ENCODE measurements at places on chromosomes 16 and 17.
A peak's percentile ranks its signal among the peaks of the same experiment; 100 is the strongest.

GRCh38 chr16:67100569-67101310, 9.0 kb upstream of the PHAF1 start:
- peak; percentile 26 for DNase-seq

- peak; percentile 59 for DNase-seq
Observed at GRCh38 chr17:75895370-75896155, 1.2 kb downstream of the TRIM65 start.

GRCh38 chr17:35489944-35490343, 41.4 kb upstream of the SLFN13 start:
- no peak for DNase-seq

DNA sequence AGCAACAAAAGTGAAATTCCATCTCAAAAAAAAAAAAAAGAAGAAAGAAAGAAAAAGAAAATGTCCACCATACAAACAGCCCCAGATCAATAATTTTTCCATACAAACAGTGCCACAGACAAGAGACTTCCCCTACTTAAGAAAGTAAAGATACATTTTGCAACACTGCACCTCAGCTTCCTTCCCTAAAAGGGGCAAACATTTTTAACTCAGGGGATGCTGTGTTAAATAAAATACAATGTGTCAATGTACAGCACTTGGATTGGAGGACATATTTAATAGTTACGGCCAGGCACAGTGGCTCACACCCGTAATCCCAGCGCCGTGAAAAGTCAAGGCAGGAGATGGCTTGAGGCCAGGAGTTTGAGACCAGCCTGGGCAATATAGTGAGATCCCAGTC, 22.3 kb downstream of the MYH11 start:
- no peak for DNase-seq

- no peak for DNase-seq
Observed at GRCh38 chr17:11909348-11909747, 87.9 kb downstream of the ZNF18 start.

GRCh38 chr17:51365090-51365489, 104.7 kb downstream of the UTP18 start:
- DNase-seq, result no peak

GRCh38 chr17:31824766-31825360, 34.2 kb downstream of the COPRS start:
- no peak for DNase-seq

GRCh38 chr17:48382989-48383388, 47.0 kb downstream of the SKAP1 start:
- no peak for DNase-seq

- DNase-seq, result no peak
Observed at GRCh38 chr16:88023786-88024185, 72.6 kb downstream of the BANP start.

DNA sequence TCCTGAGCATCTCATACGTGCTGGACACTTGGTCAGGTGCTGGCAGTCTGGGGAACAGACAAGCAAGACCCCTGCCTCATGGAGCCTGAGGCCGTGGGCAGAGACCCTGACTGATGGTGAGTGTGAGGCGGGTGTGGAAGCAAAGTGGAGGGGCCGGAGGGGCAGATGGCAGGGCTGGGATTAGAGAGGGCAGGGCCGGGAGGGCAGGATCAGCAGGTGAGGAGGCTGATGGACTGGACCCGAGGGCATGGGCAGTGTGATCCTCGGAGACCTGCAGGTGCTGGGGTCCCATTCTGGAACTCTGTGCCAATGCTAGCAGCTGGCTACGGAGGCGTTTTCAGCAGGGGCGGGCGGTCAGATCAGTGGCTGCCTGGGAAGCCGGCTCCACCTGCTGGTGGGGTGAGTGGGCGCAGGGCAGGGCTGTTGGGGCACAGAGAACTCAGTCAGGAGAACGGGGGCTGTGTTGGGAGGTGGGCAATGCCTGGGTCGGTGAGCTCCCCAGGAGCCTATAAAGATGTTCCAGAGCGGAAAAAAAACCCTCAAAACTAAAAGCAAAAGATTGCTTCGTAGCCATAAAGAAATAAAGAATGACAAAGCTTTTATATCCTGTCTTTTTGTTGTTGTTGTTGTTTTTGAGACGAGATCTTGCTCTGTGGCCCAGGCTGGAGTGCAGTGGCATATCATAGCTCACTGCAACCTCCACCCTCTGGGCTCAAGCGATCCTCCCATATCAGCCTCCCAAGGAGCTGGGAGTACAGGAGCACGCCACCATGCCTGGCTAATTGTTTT, 8.9 kb upstream of the C16orf74 start:
- no peak for DNase-seq

- DNase-seq, result no peak
Observed at GRCh38 chr17:9628509-9628908, 16.8 kb upstream of the USP43 start.

GRCh38 chr16:68539711-68540239, 684 bp downstream of the ZFP90 start:
- no peak for DNase-seq

DNA sequence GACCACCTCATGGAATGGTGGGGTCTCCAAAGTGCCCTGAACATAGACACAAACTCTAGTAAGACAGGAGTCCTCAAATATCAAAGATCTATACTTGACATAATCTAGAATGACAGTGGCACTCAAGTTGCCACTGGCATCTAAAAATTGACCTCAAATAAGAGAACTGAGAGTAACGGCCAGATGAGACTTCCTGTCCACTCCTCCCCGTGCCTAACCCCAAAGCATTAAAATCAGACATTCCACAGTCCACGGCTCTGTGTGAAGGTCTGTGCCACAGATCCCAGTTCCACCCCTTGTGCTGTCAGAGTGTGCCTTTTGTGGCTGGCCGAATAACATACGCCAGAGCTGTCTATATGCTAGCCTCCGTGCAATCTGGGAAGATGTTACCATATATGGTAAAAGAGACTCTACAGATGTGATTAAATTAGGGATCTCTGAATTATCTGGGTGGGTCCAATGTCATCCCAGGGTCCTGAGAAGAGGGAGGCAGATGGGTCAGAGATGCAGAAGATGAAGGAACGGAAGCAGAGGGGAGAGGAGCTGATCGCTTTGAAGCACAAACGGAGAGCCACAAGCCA, 21.0 kb upstream of the EVPL start:
- DNase-seq, result peak; percentile 93

DNA sequence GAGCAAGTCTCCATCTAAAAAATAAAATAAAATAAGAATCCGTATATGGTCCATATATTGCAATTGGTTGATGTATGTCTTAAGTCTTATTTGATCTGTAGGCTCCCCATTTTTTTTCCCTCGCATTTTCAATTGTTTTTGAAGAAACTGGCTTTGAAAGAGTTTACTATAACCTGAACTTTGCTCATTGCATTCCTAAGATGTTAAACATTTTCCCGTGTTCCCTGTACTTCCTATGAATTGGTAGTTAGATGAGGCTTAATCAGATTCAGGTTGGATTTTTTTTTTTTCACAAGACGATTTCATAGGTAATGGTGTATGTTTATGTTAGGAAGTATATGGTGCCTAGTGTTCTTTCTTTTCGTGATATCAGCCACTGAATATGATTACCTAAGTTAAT, 3.3 kb downstream of the LRRC36 start:
- no peak for DNase-seq

DNA sequence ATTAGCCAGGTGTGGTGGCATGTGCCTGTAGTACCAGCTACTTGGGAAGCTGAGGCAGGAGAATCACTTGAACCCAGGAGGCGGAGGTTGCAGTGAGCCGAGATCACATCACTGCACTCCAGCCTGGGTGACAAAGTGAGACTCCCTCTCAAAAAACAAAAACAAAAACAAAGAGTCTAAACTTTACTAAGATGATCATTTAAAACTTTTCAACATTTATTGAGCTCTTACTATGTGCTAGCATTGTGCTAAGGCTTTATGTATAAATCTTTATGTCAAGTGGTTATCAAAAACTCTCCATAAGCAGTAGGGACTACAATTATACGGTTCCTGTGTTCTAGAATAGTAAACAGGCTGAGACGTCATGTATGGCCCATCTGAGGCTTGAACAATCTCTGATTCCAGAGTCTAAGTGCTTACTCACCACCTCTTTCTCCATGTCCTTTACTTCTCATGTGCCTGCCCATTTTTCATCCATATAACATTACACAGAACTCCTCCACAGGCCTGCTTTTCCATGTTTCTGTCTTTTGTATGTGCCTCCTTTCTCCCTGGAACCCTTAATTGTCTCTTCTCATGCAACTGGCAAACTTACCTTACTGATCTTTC, 66.7 kb downstream of the NUP88 start:
- DNase-seq, result no peak

GRCh38 chr17:27996202-27997043, 46.1 kb upstream of the NLK start:
- DNase-seq, result no peak

- peak; percentile 25 for DNase-seq
Observed at GRCh38 chr16:49596068-49596467, 222.5 kb downstream of the C16orf78 start.

DNA sequence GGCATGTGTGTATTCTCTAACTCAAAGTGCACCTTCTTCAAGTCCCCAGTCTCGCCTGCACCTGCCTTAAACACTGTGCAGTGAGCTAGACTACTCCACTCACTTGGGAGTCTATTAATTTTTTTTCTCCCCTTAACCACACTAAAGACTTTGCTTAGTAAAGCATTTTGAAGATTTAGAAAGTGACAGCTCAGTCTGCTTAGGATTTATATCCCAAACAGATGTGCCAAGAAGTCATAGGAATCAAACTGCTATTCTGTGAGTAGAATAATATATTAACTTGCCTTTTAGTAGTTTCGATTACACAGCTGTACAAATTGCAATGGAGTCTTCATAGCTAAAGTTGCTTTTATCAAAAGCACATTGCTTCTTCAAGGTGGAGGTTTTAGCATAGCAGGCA, 47.2 kb upstream of the MED13 start:
- DNase-seq, result no peak

DNA sequence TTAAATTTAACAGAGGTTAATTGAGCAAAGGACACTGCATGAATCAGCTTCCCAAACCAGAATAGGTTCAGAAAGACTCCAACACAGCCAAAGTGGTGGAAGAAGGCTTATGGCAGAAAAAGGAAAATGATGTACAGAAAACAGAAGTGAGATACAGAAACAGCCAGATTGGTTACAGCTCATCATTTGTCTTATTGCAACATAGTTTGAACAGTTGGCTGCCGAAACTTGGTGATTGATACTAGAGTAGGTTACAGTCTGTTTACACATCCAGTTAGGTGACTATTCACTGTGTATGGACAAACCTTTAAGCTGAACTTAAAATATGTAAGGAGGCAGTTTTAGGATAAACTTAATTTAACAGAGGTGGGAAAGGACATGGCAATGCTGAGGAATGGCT, 18.3 kb downstream of the TMEM100 start:
- no peak for DNase-seq

DNA sequence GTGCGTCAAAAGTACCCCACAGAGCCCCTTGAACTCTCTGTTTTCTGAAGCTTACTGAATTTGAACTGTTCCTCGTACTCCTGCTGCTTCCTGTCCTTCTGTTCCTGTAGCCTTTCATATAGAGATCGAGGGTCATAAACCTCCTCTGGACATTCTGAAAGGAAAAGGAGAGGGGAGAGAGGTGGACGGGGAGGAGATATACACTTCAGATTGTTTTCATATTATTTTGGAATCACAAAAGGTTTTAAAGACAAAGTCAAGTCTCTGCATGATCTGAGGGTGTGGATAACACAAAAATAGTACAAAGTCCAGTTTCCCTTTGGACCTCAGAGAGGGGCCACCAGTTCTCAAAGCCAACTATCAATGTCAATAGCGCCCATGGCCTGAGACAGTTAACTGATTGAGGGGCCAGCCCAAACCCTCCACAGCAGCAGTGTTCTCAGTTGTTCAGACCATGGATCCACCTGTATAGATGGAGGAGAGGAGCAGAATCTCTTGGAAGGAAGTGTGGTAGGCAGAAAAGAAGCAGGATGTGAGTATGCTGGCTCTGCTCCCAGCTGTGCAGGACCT, 13.0 kb downstream of the PSME3IP1 start:
- no peak for DNase-seq

GRCh38 chr17:66957951-66958579, 6.4 kb upstream of the CACNG4 start:
- DNase-seq, result no peak

DNA sequence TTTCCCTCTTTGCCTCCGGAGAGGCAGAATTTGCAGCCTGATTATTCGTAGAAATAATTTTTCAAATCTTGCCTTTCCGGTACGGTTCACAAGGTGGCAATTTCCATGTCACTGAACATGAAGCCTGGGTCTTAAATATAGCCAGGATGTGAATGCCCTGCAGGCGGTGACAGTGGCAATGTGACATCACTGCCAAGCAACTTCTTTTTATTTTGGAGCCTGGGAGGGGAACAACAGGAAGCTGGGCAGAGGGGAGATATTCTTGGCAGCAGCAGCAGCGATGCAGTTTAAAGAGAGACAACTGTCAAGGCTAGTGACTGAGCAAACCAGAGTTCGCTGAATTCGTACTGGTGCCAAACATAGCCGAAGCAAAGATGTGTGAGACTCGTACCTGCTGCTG, 171.1 kb downstream of the SNX29 start:
- no peak for DNase-seq
